ENCODE measurements at places on chromosomes 1 and 21.

GRCh38 chr1:33382661-33383415 lies 48.1 kb downstream of the PHC2 start:
- no peak for DNase-seq

GRCh38 chr21:43818685-43819084 lies 29.3 kb downstream of the RRP1 start:
- no peak for DNase-seq

DNA sequence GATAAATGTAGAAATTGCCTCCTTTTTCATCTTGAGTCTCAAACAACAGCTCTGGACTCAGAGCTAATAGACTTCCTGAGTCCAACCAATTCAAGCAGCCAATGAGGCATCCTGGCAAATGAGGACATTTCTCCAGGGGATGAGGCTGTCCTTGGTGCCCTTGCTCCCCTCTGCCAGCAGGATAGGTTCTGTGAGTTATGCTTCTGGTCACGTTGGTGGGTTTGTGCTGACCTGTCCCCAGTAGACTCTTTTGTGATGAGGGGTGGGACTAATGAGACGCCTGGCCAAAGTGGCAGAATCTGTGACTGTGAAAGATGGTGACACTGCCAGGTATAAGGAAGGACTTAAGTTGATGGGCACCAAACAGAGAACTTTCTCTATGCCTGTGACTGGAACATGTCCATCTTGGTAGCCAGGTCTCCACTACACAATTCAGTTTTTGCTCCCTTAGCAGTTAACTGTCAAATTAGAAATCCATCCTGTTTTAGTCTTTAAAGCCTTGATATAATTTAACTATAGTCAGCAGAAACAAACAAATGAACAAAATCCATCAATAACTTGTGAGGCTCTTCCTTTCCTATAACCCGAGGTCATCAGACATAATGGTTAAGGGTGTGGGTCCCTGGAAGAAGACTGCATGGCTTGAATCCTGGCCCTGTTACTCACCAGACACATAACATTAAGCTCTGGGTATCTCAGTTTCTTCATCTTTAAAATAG lies 35.7 kb upstream of the THEM4 start:
- no peak for DNase-seq

DNA sequence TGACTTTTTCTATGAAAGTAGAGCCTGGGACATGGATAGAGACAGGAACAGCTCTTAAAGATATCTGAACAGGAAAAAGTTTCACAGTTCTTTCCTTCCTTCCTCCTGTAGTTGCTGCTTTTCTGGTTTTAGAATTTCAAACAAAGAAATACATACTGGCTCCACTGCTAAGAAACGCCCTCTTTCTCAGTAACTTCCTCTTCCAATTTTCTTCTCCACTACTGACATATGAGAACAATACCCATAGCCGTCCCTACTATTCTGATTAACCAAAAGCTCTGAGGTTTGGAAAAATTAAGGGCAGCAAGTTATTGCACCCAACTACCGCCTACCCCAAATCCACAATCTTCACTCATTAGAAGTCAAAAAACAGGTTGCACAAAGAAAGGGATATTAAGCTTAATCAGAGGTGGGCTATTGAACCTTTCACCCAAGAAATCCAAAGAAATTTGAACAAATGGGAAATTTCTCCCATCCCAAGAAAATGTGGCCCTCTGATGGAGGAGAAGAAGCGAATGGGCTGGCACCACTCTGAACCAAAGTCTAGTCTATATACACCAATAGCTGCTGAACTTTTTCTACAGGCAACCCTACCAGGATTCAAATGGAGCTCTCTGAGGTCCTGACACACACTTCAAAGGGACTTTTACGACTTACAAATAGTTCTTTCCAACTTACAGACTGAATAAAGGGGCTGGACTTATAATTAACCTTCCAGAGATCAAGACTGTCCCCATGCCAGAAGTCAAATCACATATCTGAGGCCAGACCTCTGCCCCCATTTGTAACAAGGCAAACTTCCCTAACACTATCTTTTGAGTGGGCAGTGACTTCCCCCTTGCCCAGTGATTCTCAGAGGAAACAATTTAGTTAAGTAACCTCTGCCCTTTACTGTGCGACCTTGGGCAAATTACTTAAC lies 1.7 kb downstream of the WASF2 start:
- no peak for DNase-seq

DNA sequence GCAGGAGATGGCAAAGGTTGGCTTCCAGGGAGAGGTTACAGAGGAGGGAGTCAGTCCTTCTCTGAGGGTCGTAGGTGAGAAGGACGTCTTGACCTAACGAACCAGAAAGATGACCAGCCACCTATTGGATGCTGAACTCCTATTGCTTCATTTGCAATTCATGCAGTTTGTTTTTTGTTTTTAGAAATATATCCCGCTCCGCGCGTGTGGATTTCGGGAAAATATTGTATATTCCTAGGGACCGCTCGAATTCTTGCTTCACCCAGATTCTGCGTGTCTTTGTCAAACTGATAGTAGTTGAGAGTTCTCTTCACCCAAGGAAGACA lies 564 bp downstream of the DISP1 start:
- DNase-seq = no peak

DNA sequence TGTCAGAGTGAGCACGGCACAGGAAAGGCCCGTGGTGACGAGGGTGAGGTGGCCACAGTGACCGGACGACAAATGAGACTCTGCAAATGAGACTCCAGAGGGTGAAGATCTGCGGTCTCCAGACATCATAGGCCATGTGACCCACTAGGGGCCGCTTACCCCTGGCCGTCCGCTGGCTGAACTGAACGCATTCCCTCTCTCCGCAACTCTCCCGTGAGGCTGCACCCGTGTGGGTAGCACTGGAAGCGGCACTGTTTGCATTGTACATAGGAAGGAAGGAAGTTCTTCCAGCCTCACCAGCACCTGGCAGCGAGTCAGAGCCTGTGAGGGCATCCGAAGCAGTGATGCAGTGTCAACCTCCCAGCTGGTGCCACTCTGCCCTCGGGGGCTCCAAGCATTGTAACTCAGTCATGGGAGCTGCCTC lies 23.6 kb upstream of the SPSB1 start:
- DNase-seq = no peak

DNA sequence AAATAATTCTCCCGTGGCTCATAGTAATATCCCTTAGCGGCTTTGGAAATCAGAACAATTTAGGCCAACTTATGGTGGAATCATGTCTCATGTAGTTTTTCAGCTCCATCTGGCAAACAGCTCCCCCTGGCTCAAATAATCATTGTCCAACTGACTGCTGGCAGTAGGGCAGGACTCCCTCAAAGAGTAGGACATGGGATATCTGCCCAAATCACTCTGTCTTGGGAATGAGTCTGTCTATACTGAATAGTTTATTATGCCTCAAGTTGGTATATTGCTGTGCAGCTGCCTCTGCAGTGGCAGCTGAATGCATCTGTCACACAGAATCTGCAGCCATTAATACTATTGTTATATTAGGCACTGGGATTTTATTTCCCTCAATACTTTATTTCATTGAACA lies 255.7 kb downstream of the COL11A1 start:
- no peak for DNase-seq

DNA sequence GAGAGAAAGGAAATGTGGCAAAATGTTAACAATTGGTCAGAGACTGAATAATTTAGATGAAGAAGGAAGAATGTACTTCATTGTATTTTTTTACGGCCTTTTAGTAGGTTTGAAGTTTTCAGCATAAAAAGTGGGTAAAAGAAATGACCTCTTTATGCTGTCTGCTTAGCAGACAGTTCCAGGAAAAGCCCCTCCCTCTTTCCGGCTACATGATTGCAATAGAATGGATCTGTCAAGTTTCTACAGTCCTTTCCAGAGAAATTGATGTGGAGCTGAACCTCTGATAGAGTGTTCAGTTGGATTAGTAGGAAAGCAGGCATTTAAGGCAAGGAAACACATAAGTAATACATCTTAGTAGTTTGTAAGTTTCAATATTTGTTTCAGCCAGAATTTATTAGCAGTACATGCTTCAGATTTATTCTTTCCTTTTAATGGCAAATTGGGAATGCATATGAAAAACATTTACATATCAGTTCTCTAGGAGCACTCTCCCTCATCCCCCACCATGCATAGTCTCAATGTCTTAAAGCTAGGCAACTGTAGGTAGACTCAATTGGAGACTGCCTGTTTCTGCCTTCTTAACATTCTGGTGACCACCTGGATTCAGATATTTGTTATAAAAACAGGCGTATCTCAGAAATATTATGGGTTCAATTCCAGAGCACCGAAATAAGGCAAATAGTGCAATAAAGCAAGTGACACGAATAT lies 36.4 kb downstream of the HS2ST1 start:
- DNase-seq = no peak

DNA sequence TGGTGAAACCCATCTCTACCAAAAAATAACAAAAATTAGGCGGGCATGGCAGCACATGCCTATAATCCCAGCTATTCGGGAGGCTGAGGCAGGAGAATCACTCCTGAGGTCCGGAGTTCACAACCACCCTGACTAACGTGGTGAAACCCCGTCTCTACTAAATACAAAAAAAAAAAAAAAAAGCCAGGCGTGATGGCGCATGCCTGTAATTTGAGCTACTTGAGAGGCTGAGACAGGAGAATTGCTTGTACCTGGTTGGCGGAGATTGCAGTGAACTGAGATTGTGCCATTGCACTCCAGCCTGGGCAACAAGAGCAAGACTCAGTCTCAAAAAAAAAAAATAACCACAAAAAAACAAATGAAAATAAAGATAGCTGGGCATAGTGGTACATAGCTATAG lies 42.3 kb downstream of the CC2D1B start:
- no peak for DNase-seq

DNA sequence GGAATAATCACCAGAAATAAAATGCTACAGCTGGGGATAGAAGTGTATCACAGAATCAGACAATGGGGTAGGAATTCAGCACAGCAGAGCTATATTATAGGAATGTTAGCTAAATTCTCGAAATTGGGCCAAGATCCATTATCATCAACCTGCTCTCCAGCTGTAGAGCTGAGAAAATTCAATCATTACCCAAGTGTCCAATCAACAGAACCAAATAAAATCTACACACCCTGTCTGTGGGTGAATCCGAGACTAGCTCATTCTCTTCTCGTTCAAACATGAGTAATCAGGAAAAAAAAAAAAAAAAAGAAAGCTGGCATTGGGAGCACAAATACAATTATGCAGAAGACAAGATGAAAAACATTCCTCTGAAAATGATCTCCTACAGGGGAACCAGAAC lies 119.2 kb downstream of the CDC7 start:
- DNase-seq = no peak

- no peak for DNase-seq
Observed at GRCh38 chr1:27560268-27561123, 43.4 kb downstream of the AHDC1 start.

- no peak for DNase-seq
Observed at GRCh38 chr1:234149217-234149616, 224.0 kb upstream of the COA6 start.

Measured in A549 (cell line).